Stimulated activated CD4-positive, alpha-beta T cell treated with anti-CD3 and anti-CD28 coated beads, TNF-alpha, amount 100 ng/mL, for 48 hours (primary cell): ENCODE measurements at places on chromosomes 4 and X.

- DNase-seq: peak; percentile 27
Measured at GRCh38 chr4:82798168-82799005, at the start of gene SCD5. TSS of gene SCD5 (minus strand) at chr4:82798796. CDS start at chr4:82798537, 259 bp downstream.

DNA sequence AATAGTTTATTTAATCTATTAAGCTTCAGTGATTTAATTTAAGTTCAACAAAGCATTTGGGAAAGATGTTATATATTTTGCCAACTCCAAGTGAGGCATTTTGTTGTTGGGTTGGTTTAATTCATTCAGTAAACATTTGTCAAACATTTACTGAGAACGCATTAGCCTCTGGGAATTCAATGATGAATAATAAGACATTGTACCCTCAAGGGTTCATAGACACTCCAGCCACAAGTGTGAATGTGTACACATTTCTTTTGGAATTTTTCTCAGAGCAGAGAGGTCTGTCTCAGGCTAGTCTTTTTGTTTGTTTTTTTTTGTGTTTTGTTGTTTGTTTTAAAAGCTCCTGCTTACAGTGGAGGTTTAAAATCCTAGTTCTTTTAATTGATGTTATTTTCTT, 203.9 kb downstream of the SOWAHB start:
- no peak for DNase-seq

- DNase-seq: no peak
Measured at GRCh38 chr4:25370242-25370641, 6.8 kb upstream of the ANAPC4 start.

- DNase-seq: no peak
Measured at GRCh38 chr4:81574991-81575390, 103.3 kb upstream of the RASGEF1B start.

DNA sequence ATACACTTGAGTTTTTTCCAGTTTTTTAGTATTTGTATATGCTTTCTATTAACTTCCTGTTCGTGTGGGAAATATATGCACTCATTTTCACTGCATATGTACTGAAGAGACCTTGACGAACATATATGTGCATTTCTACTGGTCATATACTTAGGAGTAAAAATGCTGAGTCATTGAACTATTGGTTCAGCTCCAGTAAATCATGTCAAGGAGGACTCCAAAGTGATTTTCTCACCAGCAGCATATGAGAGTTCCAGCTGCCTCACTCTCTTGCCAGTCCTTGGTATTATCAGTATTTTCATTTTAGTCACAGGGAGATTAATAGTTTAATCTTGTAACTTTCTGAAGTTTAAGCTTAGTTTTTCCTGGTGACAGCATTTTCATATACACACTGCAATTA, 2750.2 kb downstream of the ARAP2 start:
- DNase-seq: no peak

GRCh38 chr4:20260821-20261220, 9.1 kb downstream of the SLIT2 start:
- DNase-seq: no peak

- no peak for DNase-seq
Measured at GRCh38 chr4:68342134-68342533, 7.8 kb downstream of the YTHDC1 start.

DNA sequence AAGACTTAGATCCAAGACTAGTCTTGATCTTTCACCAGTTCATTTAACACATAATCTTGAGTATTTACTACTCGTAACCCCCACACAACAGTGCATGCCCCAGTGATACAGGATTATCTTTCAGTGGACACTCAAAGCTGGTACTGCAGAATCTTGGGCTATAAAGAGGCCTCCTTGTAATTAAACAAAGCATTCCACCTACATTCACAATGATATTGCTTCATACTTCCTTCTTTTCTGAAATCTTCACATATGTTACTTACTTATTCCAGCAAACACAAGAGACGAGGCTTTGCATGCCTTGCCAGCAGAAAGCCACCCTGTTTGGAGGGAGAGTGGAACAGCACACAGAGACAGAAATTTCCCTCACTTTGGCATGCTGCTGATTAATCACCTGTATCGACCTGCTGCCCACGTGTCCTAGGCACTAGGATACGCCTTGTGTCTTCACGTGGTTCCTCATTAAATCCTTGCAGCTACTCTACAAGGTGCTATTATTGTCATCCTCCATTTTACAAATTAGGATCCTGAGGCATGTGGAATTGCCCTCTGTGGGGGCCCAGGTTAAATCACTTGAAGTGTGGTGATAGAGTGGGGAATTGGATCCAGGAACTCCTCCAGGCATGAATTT, 77.3 kb downstream of the FAM184B start:
- no peak for DNase-seq

DNA sequence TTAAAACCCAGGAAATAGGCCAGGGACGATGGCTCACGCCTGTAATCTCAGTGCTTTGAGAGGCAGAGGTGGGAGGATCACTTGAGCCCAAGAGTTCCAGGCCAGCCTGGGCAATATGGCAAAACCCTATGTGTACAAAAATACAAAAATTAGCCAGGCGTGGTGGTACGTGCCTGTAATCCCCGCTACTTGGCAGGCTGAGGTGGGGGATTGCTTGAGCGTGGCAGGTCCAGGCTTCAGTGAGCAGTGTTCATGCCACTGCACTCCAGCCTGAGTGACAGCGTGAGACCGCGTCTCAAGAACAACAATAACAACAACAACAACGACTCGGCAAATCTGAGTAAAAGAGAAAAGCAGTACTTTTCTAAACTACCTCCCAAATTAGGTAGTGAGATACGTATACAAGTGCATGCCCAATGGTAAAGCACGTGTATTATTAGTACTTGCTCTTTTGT, 13.0 kb upstream of the NDUFC1 start:
- no peak for DNase-seq

DNA sequence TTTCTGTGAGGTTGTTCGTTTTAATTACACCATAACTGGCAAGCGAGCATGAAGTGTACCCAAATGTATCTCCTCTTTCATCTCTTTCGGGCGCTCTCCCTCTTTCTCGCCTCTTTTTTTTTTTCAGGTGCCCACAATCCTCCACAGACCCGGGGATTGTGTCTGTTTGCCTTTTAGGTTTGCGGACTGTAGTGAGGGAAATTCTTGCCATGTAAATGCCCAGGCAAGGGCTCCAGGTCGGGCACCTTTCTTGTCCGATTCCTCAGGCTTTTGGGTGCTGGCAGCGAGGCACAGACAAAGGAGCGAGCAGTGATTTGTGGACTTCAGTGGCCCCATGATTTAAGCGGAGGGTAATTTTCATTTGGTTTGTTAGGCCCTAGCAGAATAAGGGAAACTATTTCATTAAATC, 1.1 kb upstream of the PHOX2B start:
- DNase-seq: no peak

- no peak for DNase-seq
Measured at GRCh38 chr4:180253419-180253818, 1989.8 kb upstream of the TENM3 start.

- no peak for DNase-seq
Measured at GRCh38 chr4:74365761-74366160, 816 bp downstream of the EREG start.

- no peak for DNase-seq
Measured at GRCh38 chr4:157005193-157005592, 33.6 kb upstream of the PDGFC start.

- peak; percentile 25 for DNase-seq
Measured at GRCh38 chr4:56909086-56909894, 1.6 kb downstream of the REST start.

DNA sequence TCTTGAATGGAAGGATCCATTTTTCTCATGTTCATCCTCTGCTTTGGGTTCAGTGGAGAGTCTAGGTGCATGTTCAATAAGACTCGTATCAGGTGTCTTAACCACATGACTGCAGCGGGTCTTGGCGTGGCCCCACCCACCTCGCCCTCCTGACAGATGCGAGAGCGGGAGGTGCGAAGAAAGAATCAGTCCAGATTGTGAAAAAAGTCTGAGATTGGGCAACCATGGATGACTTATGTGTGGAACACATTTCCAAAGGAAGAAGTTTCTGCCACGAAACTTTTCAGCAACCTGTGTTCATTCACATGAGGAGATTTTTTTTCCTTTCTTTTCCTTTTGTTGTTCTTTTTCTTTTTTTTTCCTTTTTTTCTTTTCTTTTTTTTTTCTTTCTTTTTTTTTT, 66.8 kb downstream of the NSD2 start:
- DNase-seq: no peak

DNA sequence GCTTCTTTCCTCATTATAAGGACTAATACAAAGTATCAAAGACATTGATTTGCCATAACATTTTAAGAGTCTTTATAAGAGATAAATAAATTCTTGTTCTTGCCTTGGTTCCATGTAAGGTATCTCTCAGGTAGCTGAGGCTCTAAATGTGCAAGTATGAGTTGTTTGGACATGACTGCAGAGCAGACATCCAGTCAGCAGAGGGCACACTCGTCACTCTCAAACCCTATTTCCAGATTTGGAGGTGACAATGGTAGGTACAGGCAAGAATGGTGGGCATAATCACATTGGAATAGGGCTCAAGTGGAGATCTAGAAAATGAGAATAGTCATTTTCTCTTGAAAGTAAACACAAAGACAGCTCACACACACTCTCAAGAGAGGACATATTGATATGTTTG, 133.3 kb upstream of the ZIC3 start:
- no peak for DNase-seq

DNA sequence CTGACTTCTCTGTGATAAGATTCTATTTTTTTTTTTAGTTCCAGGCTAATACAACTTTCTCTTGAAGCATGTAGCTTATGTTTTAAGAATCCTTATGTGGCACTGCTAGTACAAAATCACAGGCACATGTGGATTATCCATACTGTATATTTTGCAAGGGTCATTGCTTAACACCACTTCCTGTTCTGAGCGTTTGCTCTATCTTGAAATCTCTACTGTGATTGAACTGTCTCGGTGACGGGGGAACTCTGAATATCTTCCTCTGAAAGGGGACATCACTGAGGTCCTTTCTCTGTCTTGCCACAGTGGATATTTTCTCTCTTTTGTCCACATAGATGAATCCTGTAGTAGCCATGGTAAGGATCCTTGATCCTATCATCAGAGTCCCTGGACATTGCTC, 2.1 kb upstream of the WFS1 start:
- no peak for DNase-seq

GRCh38 chr4:41111791-41112190, 102.6 kb downstream of the APBB2 start:
- DNase-seq: no peak

DNA sequence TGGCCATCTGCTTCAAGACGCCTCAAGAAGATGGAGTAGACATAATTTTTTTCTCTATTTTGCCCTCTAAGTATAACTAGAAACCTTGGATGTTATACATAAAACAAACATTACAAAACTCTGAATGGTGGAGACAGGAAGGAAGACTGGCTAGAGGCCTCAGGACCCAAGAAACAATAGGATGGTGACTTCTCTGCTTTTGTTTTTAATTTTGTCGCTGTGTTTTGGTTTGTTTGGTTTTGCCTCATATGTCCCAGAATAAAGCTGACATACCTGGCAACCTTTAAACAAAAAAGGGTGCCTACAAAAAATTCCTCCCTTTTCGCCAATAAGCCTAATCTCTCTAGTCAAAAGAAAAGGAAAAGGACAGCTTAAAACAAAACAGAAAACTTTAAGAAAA, 109.1 kb downstream of the PPP4R3C start:
- DNase-seq: no peak

DNA sequence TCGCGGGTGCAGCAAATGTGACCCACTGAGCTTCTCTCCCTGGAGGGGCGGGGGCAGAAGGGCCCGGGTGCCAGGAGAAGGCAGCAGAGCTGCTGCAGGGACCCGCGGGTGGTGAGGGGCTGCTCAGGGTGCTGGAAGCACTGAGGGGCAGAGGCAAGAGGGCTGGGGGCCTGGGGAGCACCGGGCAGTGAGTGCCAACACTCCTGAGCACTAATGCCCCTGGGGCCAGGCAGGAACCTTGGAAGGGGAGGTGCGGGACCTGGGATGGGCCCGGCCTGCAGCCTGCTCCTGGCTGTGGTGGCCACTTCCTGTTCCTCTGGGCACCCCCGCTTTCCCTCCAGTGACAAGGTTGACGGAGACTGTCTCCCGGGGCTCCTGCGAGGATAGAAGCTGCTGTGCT, 66.5 kb upstream of the ADRA2C start:
- no peak for DNase-seq

GRCh38 chrX:139120760-139121159, 409.2 kb upstream of the FGF13 start:
- DNase-seq: no peak

GRCh38 chr4:157804986-157805385, 367.8 kb downstream of the GASK1B start:
- DNase-seq: no peak

DNA sequence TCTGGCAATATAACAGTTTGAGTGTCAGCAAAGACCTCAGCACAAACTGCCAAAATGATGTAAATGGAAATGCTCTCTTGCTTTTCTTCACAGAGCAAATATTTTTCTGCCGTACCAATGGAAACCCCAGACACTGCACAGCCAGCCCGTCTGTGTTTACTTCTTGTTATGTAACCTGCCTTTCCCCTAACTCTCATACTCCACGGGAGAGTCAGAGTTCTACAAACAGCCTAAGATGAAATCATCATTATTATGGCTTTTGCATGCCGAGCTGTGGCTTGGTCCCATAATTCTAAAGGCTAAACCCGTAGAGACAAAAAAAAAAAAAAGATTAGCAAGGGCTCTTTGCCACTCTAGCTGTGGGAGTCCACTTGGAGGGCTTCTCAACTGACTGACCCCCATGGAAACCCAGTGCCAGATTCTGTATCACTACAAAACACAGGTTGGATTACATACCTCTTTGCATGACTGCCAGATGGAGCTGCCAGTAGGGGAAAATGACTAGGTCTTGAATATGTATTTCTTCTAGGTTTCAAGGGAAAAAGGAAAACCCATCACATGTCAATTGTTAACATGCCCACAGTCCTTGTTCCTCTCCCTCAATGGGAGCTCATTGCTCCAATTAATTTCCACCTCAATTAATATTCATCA, 197.2 kb upstream of the CNKSR2 start:
- no peak for DNase-seq

- no peak for DNase-seq
Measured at GRCh38 chrX:110008011-110008635, 5.2 kb downstream of the TMEM164 start.
